ENCODE measurements at places on chromosomes 5 and 9. TPM values are rescaled to one million over a fixed set of nuclear protein-coding genes. Genes with fewer than 3 reads are reported as not detected.

GRCh38 chr5:159184858-159185381 is 24.4 kb downstream of the RNF145 start:
- no peak for DNase-seq

GRCh38 chr5:75711151-75711550 is 6.1 kb downstream of the POC5 start:
- no peak for DNase-seq

DNA sequence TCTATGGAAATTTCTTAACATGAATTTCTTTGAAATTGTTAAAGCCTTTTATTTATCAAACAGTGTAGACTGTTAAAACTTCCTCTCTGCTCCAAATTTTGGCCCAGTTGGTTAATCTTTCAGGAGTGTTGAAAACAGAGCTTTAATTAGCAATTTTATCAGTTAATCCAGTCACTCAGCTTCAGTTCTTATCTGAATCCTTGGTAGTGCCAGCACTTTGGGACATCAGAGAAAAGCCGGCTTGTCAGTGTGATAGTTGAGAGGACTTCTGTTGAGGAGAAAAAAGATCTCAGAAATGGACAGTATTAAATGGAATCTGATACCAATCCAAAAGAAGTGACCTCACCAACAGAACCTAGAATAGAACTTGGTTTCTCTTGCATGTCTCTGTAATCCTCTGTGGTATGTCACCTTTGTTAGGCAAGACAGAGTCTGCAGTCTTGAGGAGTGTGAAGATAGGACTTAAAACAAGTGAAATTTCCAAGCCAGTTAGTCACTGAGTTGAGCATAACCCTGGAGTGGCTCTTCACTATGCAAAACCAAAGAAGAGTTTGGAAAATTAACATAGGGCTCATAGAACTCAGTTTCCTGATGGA is 251.8 kb downstream of the NNT start:
- no peak for DNase-seq

DNA sequence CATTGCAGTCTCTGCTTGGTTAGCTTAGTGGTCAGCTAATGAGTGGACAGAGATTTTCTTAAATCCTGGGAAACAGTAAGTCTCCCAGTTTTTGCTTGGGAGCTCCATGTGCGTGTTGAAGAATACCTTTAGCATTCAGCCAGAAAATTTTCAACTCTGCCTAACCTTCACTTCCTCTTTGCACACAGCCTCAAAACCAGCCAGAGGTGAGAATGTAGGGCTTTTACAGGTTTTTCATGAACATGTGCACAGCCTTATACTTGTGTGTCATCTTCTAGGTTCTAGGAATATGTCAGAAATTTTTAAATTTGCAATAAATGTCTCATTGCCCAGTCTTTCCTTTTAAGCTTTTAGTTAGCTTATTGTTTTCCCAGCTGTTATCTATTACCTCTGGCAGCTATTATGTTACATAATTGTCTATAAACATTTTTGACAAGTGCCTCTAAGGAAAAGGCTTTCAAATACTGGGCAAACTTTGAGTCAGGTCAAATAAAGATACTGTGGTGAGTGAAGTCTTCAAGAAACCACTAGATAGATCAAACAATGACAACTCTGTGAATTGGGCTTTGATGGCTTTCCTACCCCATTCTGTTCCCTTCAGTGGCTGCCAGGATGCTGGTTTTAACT is 12.7 kb downstream of the ADGRV1 start:
- no peak for DNase-seq

- DNase-seq: no peak
Observed at GRCh38 chr5:142100307-142100706, 8.3 kb upstream of the NDFIP1 start.

CDC20B gene
- total RNA-seq: 0.18 TPM

TSSK1B gene
- total RNA-seq: not detected

ZBED3 gene
- total RNA-seq: 7.8 TPM

IFNA2 gene
- not detected for total RNA-seq

KCNV2 gene
- not detected for total RNA-seq

Data from H9 (cell line).